NCI-H2171 (cell line): ENCODE measurements at places on chromosomes 7 and 10.

DNA sequence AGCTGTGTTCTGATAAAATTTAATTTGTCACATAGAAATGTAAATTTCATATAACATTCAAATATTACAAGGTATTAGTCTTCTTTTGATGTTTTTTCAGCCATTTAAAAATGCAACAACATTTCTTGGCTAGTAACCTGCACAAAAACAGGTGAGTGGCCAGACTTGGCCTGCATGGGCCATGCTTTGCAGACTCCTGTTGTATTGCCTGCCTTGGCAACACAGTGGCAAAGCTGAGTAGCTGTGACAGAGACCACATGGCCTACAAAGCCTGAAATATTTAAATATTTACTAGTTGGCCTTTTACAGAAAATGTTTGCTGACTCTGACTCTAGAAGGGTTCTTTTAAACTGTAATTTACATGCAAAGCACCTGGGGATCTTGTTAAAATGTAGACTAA lies 13.5 kb upstream of the TBX20 start:
- DNase-seq = no peak

DNA sequence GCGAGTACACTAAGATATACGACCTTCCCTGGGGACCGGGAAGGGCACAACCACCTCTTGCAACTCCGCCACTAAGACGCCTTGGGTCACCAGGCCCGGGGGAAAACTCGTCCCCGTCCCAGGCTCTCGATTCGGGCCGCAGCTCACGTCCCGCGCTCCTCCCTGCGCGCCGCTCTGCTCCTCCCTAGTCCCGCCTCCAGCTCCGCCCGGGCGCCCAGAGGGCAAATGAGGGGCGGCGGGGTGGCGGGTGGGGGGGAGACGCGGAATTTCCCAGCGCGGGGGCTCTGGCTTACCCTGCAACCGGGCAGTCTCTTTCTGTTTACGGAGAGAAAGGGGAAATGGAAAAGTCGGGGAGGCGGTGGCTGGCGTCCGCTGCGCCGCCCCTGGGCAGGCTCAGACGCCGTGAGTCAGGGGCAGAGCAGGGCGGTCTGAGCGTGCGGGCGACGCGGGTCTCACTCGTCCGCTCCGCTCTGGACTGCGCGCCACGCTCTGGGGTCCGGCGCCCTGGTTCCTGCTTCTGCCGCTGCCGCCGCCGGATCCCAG lies at the start of gene MAP3K8:
Gene MAP3K8 (plus strand): TSS at position 455 of the 543 bp plus-strand sequence. CDS start 4,755 bp downstream, outside the sequence.
- peak; percentile 15 for DNase-seq

- no peak for DNase-seq
Measured at GRCh38 chr7:55493408-55493807, 78.9 kb downstream of the VOPP1 start.

DNA sequence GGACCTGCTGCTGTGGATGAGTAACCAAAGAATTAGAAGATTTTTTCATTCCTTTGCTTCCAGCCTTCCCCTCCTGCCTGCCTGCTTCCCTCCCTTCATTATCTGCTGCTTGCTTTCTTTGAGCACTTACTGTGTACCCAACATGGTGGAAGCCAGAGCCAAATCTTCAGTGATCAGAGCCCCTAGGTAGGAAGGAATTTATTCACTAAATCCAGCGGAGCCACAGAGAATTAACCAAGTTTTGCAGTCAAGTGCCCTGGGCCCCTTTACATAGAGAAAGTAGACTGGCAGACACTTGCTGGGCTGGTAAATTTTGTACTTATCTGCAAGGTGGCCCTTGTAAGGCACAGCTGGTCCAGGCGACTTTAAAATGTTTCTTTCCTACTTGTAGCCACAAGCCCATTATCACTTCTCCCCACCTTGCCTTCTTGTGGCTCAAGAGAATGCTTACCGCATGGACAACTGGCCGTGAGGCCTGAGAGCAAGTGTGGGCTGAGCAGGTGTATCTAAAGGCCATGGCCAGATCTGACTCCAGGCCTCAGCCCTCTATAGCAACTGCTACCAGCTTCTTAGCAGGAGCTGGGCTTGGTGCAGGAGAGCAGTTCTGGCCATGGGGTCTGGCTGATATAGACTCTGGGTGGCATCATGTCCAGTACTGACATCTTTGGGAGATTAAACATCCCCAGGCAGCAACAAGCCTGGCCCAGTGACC lies 11.1 kb downstream of the UNC5B start:
- no peak for DNase-seq

DNA sequence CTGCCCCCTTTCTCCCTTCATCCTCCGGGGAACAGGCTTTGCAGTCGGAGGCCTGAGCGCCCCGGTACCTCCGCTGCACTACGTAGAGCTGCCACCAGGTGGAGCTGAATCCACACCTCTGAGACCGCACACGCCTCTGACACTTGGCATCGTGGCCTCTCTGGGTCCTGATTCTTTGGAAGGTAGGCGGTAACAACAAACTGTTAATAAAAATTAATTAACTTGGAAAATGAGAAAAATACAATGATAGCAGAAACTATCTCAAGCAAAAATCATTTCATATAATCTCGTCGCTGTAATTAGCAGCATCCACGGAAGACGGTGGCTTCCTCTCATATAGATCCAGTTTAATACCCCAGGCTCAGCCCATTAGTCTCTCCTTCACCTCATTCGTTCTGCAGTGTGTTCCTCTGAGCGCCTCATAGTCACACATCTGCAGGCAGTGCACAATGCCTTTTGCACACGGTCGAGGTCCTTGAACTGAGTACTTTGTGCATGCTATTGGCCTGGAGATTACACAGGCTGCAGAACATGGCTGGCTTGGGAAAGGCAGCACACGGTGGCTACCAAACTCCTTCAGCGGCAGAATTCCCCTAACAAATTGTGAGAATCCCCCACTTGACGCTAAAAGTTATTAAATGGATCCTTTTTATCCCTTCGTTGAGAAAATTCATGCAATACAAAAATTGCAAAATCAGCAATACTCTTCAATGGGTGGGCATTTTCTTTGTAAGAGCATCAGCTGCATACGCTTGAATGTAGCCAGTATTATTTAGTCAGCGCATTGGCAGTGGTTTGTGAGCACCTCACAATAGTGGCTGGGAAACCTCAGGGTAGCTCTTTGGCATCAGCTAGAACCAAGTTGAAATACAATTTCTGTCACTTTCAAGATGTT lies 18.7 kb downstream of the OR9A2 start:
- peak; percentile 36 for DNase-seq

DNA sequence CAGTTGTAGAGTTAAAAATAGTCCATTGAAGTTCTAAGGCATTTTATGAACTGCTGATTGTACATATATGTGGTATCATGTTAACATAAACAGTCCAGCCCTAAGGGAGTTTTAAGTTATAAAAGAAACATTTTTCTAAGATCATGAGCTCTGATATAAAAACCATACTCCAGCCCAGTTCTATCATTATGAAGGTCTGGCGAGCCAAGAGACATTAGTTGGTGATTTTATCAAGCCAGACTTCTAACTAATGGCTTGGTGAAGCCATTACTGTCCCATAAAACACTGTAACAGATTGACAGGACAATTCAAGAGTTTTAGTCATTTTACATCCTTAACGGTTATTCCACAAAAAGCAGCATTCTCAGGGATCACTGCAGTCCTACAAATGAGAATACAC lies 221.6 kb downstream of the RNLS start:
- no peak for DNase-seq

- no peak for DNase-seq
Measured at GRCh38 chr10:73083221-73083620, 13.4 kb downstream of the P4HA1 start.

GRCh38 chr10:11440250-11441150 lies 170.9 kb downstream of the USP6NL start:
- no peak for DNase-seq

- DNase-seq = no peak
Measured at GRCh38 chr10:14798636-14799035, 23.9 kb upstream of the FAM107B start.

- DNase-seq = peak; percentile 76
Measured at GRCh38 chr10:71840177-71840957, 10.7 kb downstream of the PSAP start.

DNA sequence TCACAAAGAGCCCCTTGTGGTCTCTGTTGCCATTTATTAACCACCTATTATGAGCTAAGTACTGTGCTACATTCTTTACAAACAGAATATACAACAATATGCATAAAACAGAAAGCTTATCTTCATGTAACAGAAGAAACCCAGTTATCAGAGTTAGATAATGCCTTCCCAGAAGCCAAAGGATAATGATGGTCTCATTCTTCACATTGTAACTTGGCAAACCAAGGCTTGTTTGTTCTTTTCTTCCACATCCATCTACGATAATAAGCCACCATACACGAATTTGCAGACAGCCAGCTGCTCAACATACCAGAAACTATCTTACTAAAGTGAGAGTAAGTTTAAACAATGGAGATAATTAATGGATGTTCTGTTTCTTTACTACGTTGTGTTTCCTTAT lies 127.6 kb downstream of the NEBL start:
- no peak for DNase-seq

DNA sequence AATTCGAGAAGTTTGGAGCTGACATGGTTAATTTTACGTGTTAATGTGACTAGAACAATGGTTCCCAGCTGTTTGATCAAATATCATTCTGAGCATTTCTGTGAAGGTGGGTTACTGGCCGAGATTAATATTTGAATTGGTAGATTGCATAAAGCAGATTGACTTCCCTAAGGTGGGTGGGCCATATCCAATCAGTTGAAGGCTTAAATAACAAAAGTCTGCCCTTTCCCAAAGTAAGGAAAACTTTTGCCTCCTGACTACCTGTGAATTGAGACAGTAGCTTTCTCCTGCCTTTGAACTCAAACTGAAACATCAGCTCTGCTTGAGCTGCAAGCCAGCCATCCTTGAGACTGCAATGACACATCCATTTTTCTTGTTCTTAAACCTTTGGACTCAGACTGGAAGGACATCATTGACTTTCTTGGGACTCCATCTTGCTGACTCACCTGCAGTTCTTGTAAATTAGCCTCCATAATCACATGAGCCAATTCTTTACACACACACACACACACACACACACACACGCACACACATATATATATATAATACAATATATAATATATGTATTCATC lies 63.1 kb upstream of the LRRTM3 start:
- DNase-seq = no peak

DNA sequence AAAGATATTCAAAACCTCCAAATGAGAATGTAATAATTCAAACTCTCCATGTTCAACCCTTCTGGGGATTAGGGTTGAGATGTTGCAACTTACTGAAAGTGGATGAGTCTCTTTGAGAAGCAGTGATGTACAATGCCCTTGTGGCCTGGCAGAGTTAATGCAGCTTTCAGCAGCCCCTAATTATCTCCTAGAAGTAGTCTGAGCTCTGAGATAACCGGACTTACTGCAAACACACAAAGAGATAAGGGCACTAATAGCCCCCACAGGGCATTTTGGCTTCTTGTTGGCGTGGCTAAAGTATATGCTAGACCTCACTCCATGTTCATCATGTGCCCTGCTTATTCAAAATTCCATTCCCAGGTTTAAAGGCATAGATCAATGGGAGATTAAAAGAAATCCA lies 404.7 kb downstream of the NEBL start:
- DNase-seq = no peak

DNA sequence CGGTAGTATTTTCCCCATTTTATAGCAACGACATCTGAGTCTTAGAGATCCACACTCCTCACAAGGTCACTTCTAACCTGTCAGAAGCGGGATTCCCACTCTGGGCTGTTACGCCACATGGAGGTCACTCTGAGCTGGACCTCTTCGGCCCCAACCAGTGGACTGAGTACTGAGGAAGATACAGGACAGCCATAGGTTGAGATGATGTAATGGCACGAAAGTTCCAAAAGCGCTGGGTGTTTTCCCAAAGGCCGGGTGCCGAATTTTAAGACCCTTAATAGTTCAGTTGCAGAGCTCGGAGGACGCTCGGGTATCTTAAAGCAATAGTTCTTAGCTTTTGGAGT lies 699 bp downstream of the GHITM start:
- no peak for DNase-seq

DNA sequence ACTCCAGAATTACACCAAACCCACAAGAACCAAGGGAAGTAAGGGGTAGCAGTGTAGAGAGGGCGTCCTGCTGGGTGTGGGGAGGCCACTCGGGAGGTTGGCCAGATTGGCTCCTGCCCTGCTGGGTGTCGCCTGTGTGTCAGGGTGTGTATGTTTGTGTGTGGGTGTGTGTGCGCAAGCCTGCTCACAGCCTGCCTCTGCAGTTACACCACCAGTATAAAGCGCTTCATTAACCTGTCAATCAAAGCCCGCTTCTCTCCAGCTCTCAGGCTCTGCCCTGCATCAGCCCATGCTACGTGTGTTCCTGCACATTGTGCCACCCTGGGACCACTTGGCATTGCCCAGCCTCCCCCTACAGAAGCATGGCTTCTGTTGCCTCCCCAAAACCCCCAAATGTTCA lies 83.3 kb upstream of the PAX2 start:
- DNase-seq = no peak

DNA sequence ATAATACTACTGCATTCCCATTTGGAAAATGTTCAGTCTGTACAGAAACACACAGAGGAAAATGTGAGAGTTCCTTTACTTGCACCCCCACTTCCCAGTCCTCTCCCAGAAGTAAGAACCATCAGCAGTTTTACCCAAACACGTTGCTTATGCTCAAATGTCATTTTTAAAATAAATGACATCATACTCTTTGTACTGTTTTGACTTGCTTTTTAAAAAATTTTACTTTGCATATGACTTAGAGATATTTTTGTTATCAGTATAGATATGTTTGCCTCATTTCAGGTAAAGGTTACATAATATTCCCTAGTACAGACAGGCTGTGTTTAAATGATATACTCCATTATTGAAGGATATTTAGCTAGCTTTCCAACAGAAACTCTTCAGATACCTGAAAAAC lies 13.5 kb upstream of the PTPRN2 start:
- no peak for DNase-seq
